Renal cortex interstitium (tissue), 15 donors: ENCODE measurements at places on chromosomes 1 and 21. TPM values are rescaled to one million over a fixed set of nuclear protein-coding genes. Genes with fewer than 3 reads are reported as not detected.

DNA sequence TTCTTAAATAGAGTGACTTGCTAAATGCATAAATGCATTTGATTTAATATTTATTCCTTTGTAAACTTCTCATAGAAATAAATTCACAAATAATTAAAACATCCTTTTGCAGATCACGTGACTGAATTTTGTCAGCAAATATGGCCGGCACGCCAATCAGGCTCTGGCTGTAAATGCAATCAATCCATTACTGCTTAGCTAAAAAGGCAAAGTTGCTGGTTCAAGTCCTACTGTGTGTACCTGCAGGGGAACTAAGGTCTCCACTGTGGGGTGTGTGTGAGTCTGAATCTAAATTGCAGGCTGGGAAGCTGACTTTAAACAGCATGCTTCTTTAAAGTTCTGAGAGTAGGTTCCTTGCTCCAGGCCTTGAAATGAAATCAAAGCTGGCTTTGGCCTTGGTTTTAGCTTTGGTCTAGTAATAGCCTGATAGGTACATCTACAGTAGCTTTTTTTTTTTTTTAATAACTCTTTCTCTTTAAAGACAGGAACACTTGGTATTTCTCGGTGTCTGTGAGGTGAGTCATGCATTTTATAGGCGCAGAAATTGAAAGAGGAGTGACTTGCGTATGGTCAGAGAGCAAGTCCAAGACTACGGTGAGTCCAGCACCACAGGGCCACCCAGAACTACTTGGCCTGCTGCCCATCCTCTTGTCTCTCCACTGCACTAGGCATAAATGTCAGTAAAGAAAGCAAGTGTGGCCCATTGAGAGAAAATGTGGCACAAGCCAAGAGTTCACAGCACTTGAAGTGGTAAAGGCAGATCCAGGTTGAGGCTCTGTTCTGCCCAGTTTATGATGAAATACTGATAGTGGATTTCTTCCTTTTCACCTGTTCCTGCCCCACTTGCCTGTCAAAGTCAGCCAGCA, 36.2 kb upstream of the LYST start:
- DNase-seq, result no peak

SV2A gene
- 8.3 TPM for polyA plus RNA-seq

KPRP gene
- not detected for polyA plus RNA-seq

- DNase-seq, result no peak
These were observed 595.5 kb downstream of the RWDD3 start for GRCh38 chr1:95829556-95829955.

MATN1 gene
- 0.36 TPM for polyA plus RNA-seq

DNA sequence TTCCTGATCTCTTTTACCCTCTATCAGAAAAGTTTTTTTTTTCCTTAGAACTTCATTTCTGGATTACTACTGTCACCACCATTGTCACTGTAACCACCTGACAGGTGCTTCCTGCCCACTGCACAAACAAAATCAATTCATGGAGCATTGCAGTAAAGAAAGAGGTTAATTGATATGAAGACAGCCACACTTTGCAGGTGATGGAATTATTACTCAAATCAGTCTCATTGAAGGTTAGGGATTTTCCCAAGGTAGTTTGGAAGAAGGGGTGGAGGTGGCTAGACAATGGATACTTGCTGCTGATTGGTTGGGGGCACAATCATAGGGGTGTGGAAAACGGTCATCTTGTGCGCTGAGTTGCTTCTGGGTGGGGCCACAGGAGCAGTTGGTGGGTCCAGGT, 230.8 kb upstream of the CACYBP start:
- DNase-seq, result no peak

DNA sequence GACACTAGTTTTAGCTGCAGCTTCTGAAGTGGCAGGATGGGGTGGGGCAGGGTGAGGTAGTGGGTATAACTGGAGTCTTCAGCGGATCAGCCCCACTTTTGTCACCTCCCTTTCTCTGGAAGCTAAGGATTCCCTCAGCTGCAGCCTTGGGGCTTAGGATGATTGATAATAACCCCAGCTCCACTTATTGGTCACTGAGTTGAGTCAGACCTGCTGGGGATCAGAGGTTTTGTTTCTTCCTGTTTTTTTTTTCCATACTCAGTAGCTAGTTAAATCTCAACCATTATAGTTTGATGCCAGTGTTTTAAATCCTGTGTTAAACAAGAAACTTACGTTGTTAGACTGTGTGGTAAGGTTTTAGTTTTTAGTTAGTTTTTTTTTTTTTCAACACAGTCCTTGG, 57.2 kb downstream of the LAMC1 start:
- no peak for DNase-seq

- no peak for DNase-seq
These were observed 18.8 kb upstream of the CASZ1 start for GRCh38 chr1:10814976-10815857.
